B cell (primary cell): ENCODE measurements at places on chromosomes 6 and 20.
A peak's percentile ranks its signal among the peaks of the same experiment; 100 is the strongest.

GRCh38 chr6:13445005-13445743 is 42.2 kb downstream of the GFOD1 start:
- peaks cover 3% of the 10 kb centered on the region for H3K36me3 ChIP-seq
- DNase-seq = peak; percentile 48
- H3K27me3 ChIP-seq = no peaks in the 10 kb centered on the region
- no peak overlapping the region for H3K27ac ChIP-seq

- no peak overlapping the region for H3K27ac ChIP-seq
- H3K27me3 ChIP-seq = no peaks in the 10 kb centered on the region
- no peaks in the 10 kb centered on the region for H3K36me3 ChIP-seq
- no peak for DNase-seq
- H3K4me1 ChIP-seq = no peaks in the 10 kb centered on the region
Observed at GRCh38 chr6:122647765-122648164, 37.6 kb downstream of the PKIB start.

DNA sequence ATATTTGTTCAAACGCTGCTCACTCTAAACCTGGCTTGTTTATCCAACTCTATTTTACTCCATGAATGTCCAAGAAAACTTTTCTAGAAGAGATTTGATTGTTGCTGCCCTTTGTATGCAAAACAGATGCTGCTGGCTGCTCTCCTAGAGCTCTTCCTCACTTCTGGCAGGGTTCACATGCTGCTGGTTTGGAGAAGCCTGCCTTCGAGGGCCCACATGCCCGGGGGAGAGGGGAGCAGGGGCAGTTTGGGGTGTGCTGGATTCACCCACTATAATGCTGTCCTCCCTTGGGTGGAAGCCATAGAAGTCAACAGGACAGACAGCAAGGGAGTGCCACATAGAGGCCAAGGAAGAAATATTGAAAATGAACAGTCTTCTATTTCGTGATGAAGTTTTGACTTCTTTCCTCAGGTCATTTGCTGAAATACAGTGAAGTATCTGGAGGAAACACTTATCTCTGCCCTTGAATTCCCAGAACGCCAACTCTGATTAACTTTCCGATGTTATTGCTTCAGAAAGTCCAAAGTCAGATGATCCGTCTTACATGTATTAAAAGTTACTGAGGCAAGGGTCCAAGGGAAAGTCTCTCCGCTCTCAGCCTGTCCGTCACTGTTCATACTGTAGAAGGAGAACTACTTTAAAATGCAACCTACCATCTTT is 32.4 kb downstream of the LY86 start:
- no peaks in the 10 kb centered on the region for H3K27me3 ChIP-seq
- peaks cover 38% of the 10 kb centered on the region for H3K4me1 ChIP-seq
- DNase-seq = no peak
- H3K4me3 ChIP-seq = no peak overlapping the region
- H3K36me3 ChIP-seq = peaks cover 26% of the 10 kb centered on the region

- DNase-seq = no peak
- no peaks in the 10 kb centered on the region for H3K36me3 ChIP-seq
Observed at GRCh38 chr20:33868595-33868994, 57.4 kb downstream of the CHMP4B start.

GRCh38 chr6:38792356-38792755 is 77.2 kb downstream of the DNAH8 start:
- H3K4me3 ChIP-seq = no peak overlapping the region
- no peaks in the 10 kb centered on the region for H3K36me3 ChIP-seq
- DNase-seq = no peak
- no peaks in the 10 kb centered on the region for H3K27me3 ChIP-seq
- H3K4me1 ChIP-seq = no peaks in the 10 kb centered on the region
- no peak overlapping the region for H3K27ac ChIP-seq

- peaks cover 3% of the 10 kb centered on the region for H3K4me1 ChIP-seq
- H3K27me3 ChIP-seq = no peaks in the 10 kb centered on the region
- DNase-seq = no peak
Observed at GRCh38 chr6:83868639-83869038, 9.2 kb downstream of the CYB5R4 start.

GRCh38 chr6:113315879-113316278 is 541.3 kb upstream of the MARCKS start:
- no peak overlapping the region for H3K4me3 ChIP-seq
- no peaks in the 10 kb centered on the region for H3K4me1 ChIP-seq
- DNase-seq = no peak
- H3K36me3 ChIP-seq = no peaks in the 10 kb centered on the region
- no peaks in the 10 kb centered on the region for H3K27me3 ChIP-seq
- no peak overlapping the region for H3K27ac ChIP-seq

GRCh38 chr6:105838171-105838570 is 248.0 kb upstream of the PRDM1 start:
- no peak overlapping the region for H3K27ac ChIP-seq
- no peak for DNase-seq
- no peaks in the 10 kb centered on the region for H3K27me3 ChIP-seq

DNA sequence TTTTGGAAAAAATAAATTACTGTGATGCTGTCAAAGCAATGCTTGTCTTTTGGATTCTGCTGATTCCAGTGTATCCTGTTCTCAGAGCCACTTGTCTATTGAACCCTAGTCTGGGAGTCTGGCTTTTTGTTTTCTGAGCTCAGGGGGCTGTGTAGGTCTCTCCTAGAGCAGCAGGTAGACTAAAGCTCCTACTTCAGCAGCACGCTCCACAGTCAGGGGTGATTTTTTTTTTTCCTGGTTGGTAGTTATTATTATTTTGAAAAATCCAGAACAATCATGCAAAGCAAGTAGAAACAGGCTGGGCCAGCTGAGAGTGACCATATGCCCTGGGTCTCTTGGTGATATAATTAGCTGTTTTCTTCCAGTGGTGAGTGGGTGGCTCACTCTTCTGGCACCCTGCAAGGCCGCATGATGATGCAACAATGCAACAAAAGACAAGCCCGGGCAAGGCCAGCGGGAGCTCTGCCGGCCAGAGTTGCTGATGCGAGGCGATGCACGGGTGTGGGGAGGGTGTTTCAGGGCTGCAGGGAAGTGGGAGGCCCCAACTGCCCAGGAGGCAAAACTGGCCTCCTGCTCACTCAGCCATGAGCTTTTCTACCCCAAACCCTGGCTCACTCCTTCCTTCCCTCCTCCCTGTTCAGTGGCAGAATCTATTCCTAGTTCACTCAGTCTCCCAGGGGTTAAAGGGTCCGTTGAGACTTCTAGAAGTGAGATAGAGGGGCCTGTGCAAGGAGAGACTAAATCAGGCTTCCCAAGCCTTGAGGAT is 11.5 kb upstream of the CDKN1A start:
- H3K27ac ChIP-seq = no peak overlapping the region
- no peak for DNase-seq
- H3K4me1 ChIP-seq = peaks cover 30% of the 10 kb centered on the region
- H3K27me3 ChIP-seq = no peaks in the 10 kb centered on the region
- H3K4me3 ChIP-seq = no peak overlapping the region

GRCh38 chr6:105493736-105494135 is 90.9 kb upstream of the PREP start:
- H3K27me3 ChIP-seq = no peaks in the 10 kb centered on the region
- no peak overlapping the region for H3K27ac ChIP-seq
- DNase-seq = no peak
- H3K36me3 ChIP-seq = no peaks in the 10 kb centered on the region
- H3K4me3 ChIP-seq = no peak overlapping the region

- no peak overlapping the region for H3K27ac ChIP-seq
- no peak for DNase-seq
- H3K36me3 ChIP-seq = no peaks in the 10 kb centered on the region
- H3K4me3 ChIP-seq = no peak overlapping the region
- no peaks in the 10 kb centered on the region for H3K4me1 ChIP-seq
Observed at GRCh38 chr6:43871933-43872332, 101.9 kb downstream of the VEGFA start.

DNA sequence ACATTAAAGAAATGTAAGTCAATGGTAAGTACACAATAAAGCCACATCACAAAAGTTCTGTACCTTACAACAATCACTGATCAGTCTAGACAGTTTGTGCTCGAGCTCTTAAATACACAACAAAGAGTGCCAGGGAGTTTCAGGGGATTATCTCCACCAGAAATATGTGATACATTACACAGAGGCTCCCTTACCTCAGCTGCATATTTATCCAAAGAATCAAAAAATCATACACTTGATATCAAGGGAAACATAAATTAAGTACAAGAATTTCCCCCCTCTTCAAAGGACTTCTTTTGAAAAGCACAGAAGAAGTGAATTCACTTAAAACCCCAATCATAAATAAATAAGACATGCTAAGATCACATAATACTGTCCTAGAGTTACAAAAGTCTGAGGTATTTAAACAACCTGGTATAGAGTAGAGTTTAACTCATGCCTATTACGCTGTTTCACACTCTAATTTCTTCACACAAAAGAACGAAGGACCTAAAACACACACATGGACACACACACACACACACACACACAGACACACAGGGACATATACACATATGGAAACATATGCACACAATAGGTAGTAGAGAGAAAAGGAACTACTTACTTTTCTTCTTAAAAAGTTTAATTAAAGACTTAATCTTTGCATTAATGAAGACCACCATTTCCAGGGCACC is 528 bp downstream of the NHSL1 start:
- no peak overlapping the region for H3K27ac ChIP-seq
- peak overlapping the region; percentile 51 for H3K4me3 ChIP-seq
- H3K36me3 ChIP-seq = no peaks in the 10 kb centered on the region
- H3K27me3 ChIP-seq = no peaks in the 10 kb centered on the region
- H3K4me1 ChIP-seq = peaks cover 21% of the 10 kb centered on the region
- DNase-seq = no peak

GRCh38 chr6:113184736-113185135 is 672.4 kb upstream of the MARCKS start:
- no peaks in the 10 kb centered on the region for H3K36me3 ChIP-seq
- H3K27me3 ChIP-seq = no peaks in the 10 kb centered on the region
- no peak overlapping the region for H3K27ac ChIP-seq
- H3K4me1 ChIP-seq = no peaks in the 10 kb centered on the region

DNA sequence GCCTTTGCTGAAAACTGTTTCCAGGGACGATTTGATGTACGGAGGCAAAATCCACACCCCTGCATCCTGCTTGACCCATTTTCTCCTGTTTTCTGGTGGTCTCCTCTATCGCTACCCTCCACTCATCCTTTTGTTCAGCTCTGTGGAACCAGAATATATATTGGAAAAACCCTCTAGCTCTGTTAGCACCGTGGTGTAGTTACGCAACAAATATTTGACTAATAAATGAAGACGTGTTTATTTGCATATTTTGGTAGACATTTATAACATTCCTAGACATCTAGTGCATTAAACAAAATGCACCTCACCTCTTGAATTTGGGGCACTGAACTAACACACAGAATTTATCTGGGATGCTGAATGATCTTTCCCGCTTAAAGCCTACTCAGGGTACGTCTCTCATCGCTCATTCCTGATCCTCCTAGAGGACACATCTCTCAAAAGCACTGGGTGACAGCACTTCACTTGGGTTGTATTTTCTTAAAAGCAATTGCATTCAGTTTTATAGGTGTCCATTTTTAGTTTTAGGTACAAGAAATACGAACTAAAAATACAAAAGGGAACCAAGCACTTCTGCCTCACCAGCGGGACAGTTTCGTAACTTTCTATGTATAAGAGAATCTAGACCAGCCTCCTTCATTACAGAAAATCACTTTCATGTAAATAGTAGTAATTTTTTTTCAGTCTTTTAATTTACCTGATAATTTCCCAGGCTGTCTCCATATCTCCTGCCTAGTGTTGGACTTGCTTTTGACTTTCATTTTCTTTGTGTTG is 59.2 kb downstream of the SNRNP48 start:
- H3K4me1 ChIP-seq = no peaks in the 10 kb centered on the region
- no peak for DNase-seq
- no peak overlapping the region for H3K27ac ChIP-seq
- no peaks in the 10 kb centered on the region for H3K36me3 ChIP-seq

DNA sequence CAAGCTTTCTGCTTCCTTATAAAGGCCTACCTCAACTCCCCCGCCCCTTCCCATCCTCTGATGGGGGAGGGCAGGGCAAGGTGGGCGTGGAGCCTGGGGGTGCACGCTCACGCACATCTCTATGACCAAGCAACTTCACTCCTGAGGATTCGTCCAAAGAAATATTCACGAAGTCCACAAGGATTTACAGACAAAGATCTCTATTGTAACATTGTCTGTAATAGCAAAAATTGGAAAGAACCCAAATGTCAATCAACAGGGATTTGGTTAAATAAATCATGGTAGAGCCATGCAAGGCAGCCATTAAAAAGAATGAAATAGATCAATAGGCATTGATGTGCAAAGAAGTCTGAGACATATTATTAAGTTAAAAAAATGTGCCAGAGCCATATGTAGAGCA is 130.4 kb upstream of the AFDN start:
- no peak overlapping the region for H3K4me3 ChIP-seq
- H3K36me3 ChIP-seq = no peaks in the 10 kb centered on the region
- peaks cover 16% of the 10 kb centered on the region for H3K4me1 ChIP-seq
- no peak overlapping the region for H3K27ac ChIP-seq

DNA sequence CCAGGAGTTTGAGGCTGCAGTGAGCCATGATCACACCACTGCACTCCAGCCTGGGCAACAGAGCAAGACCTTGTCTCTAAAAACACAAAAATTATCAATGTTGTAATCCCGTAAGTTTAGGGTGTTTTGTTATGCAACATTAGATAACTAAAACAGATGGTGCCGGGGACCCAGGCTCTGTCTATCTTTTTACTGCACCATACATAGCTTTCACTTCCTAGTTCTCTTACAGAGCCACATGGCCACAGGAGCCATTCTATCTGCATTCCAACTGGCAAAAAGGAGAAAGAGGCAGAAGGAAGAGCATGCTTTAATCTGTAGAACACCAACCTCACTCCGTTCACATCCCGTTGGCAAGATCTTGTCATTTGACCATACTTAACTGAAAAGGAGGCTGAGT is 5.4 kb upstream of the TCF15 start:
- no peaks in the 10 kb centered on the region for H3K27me3 ChIP-seq
- peaks cover 3% of the 10 kb centered on the region for H3K4me1 ChIP-seq
- no peak overlapping the region for H3K4me3 ChIP-seq
- no peaks in the 10 kb centered on the region for H3K36me3 ChIP-seq
- no peak for DNase-seq
- H3K27ac ChIP-seq = no peak overlapping the region

- H3K27me3 ChIP-seq = no peaks in the 10 kb centered on the region
- H3K27ac ChIP-seq = no peak overlapping the region
- peaks cover 20% of the 10 kb centered on the region for H3K4me1 ChIP-seq
- peak; percentile 55 for DNase-seq
Observed at GRCh38 chr6:33213166-33213988, 5.1 kb downstream of the RING1 start.

DNA sequence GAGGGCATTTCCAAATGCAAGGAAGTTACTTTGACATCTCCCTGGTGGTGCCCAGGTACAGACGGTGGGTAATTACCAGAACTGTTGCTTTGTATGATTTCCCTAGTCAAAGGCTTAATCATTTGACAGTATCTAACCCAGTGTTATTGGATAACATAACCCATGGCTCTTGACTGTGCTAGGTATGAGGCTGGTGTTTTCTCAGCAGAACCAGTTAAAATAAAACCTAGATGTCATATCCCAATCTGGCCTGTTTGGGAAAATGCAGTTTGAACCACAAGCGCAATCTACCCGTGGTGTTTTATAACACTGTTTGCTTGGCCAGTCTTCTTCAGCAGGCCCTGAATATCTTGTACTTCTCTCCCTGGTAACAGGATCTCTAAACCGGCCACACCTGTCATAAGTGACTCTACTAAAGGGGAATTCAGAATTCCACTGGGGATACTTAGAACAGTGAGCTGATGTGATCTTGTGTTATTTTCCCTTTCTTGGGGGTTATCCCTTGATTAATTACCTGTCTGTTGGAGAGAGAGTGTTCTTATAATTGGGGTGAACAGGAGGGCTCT is 32.8 kb downstream of the PPP1R14C start:
- H3K4me3 ChIP-seq = no peak overlapping the region
- no peaks in the 10 kb centered on the region for H3K4me1 ChIP-seq
- no peaks in the 10 kb centered on the region for H3K36me3 ChIP-seq
- H3K27ac ChIP-seq = no peak overlapping the region
- no peak for DNase-seq
